ENCODE measurements at places on chromosomes 7 and 10.

DNA sequence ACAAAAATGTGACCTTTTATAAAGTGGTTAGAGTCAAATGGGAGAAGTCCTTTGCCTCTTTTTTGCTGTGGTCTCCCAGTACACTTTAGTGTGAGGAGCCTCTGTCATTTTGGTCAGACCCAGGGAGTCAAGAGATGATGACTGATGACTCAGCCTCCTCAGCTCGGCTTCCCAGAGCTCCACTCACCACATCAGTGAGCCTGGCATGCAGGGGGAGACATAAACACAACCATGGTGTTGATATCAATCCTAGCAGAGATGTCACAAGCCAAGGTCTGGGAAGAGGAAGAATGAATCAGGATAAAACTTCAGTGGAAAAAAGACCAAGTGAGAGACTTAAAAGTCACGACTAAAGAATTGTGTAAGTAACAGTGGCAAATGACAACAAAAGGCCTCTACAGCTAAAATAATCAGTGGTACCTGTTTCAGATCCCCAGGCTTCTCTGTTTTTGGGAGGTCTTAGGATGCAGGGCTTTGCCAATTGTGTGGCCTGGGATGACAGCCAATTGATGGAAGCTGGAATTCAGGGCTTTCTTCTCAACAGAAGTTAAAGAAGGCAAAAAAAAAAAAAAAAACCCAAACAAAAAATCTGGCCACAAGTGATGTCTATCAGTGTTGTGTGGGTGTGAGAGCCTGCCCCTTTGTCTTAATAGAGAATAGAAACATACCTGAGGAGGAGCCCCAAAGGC lies 50.2 kb downstream of the TFAM start:
- DNase-seq: no peak

- no peak for DNase-seq
Measured at GRCh38 chr10:51203359-51203758, 129.1 kb downstream of the PRKG1 start.

- DNase-seq: no peak
Measured at GRCh38 chr10:11404901-11405300, 206.5 kb downstream of the USP6NL start.

DNA sequence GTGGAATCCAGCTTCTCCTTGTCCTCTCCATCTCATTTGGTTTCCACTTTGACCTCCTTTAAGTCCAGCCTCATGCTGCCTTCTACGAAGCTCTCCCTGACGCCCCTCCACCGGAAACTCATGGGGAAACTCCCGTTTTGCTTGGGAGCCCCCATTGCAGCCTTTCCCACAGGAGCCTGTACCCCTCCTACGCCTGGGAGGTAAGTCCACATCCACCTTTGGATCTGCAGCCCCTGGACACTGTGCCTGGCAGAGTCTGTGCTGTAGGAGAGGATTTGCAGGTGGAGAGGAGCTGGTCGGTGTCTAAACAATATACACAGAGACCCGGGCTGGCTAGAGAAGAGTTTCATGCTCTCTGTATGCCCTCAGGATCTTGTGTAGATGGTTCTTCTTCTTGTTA lies 296.1 kb downstream of the GLRX3 start:
- no peak for DNase-seq

DNA sequence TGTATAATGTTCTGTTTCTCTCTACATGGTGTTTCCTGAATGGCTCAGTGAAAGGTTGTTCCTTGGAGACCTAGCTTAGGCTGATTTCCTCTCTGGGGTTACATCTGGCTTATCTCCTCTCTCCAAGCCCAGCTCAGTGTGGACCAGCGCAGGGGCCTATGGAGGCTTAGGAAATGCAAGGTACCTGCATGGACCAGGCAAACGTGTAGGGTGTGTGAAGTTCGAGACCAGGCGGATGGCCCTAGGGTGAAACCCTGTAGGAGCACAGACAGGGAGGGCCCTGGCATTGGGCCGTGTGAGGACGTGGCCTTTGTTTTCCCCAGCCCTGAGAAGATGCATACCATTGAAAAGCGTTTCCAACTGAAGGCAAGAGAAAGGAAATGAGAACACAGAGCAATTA lies 59.0 kb downstream of the DOCK1 start:
- no peak for DNase-seq

GRCh38 chr7:123709525-123709924 lies 39.3 kb downstream of the WASL start:
- DNase-seq: no peak
